Activated T-helper 1 cell treated with anti-CD3 and anti-CD28 coated beads, Interleukin-2, amount 50 U/mL, for 16 hours (primary cell): ENCODE measurements at places on chromosomes 16 and 17.

DNA sequence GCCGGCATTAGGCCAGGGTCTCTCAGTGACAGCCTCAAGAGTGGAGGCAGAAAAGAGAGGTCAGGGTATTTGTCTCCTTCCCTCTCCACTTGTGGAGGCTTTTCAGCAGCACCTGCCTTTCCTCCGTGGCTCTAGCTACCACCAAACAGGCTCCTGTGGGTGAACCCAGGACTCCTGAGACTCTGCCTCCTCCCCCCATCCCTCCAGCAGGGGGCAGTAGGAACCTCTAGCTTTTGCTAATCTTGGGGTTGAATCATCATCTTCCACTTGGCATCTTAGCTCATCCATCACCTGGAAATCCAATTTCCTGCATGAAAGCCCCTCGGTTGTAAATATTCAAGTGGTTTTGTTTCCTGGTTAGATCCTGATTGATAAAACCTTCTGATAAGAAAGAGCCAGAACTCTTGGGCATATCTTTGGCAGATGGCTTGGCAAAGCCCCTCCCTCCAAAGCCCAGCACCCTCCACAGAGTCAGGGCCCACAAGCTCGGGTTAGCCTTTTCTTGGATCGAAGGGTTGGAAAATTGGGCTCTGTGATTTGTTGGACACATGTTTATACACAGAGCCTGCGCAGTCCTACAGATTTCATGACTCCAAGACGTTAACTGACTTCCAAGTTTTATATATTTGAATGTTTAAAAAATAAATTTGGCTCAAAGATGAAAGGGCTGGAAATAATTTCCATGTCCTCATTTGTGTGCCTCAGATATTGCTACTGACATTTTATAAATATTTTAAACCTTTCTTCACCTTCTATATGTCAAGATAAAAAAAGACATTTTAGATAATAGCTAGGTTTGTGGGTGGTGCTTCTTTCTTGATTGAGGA, 322.1 kb downstream of the MAP2K4 start:
- DNase-seq: no peak

- DNase-seq: no peak
These were observed 90.3 kb downstream of the SNX29 start for GRCh38 chr16:12066823-12067222.

GRCh38 chr17:61409301-61410112, 9.9 kb downstream of the TBX2 start:
- DNase-seq: no peak

DNA sequence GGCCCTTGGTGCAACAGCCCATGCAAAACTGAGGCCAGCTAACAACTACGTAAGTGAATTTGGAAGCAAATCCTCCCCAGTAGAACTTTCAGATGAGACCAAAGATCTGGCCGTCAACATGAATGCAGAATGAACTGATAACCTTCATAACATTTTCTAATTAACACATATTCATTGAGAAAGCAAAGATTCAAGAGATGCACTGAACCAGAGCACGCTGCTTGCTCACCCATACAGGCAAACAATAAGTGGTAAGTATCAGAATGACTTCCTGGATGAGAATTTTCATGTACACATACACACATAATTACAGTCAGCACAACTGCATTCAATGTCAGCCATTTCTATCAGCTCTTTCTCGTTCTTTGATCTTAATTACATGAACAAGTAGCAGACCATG, 30.6 kb downstream of the XYLT1 start:
- no peak for DNase-seq

DNA sequence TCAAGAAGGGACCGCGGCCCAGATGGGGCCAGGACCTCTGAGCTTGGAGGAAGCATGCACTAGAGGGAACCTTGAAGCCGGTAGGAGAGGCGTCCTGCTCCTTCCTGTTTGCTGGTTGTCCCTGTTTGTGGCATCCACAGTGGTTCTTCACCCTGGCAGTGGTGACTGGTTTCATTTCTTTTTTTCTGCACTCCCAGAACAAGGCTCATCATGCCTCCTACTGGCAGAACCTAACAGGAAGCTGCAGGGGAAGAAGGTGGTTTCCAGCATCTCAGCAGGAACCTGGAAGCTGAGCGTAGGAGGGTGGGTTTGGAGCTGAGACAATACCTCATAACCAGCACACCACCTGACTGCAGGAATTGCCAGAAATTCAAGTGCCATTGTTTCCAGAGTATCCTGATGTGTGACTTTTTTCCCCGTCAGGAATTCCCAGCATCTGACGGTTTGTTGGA, 5.8 kb downstream of the TMEM231 start:
- no peak for DNase-seq

DNA sequence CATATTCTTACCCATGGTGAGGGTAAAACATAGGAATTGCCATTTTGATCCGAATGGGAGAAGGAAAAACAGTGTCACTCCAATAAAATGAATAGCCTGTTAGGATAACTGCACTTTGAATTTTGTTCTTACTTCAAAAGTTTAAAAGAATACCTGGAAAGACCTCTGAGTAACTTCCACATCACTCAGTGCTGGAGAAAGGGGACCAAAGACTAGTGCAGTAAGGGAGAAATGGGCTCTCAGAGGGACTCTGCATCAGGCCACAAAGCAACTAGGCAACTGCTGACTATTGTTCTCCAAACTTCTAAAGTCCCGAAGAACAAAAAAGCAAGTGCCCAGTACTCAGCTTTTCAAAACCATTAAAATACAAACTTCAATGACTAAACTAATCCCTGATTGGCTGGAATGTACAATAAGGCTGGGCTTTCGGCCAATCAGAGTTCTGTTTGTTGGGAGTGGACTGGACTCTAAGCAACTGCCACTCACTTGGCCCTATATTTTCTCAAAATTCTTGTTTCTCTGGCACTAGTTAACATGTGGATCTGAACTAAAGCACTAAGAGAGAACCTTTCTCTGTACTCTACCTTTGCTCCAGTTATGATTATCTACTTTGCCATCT, 6.2 kb downstream of the DNAJC7 start:
- DNase-seq: no peak

GRCh38 chr17:63402431-63403212, 43.5 kb downstream of the CYB561 start:
- DNase-seq: no peak
